ENCODE measurements at places on chromosomes 2 and 18.

GRCh38 chr2:96764253-96764637 is 3.5 kb downstream of the CNNM4 start:
- no peak for DNase-seq

DNA sequence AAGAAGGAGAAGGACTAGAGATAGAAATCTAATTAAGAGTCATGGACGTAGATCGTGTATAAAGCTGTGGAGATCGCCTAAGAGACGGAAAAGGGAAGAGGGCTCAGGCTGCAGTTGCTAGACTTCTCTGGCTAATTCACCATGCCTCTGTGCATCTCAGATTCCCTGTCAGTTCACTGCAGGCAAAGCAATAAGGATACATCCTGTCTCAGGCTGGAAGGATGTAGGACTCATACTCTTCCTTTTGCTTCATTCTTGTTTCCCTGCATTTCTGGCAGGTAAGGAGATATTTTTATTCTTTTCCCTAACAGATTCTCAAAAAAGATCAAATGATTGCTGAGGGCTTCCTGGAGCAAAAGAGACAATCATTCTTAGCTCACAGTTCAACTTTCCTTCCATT is 112.5 kb downstream of the AP1S3 start:
- DNase-seq, result no peak

GRCh38 chr2:130987519-130988425 is 105.5 kb downstream of the FAM168B start:
- no peak for DNase-seq

DNA sequence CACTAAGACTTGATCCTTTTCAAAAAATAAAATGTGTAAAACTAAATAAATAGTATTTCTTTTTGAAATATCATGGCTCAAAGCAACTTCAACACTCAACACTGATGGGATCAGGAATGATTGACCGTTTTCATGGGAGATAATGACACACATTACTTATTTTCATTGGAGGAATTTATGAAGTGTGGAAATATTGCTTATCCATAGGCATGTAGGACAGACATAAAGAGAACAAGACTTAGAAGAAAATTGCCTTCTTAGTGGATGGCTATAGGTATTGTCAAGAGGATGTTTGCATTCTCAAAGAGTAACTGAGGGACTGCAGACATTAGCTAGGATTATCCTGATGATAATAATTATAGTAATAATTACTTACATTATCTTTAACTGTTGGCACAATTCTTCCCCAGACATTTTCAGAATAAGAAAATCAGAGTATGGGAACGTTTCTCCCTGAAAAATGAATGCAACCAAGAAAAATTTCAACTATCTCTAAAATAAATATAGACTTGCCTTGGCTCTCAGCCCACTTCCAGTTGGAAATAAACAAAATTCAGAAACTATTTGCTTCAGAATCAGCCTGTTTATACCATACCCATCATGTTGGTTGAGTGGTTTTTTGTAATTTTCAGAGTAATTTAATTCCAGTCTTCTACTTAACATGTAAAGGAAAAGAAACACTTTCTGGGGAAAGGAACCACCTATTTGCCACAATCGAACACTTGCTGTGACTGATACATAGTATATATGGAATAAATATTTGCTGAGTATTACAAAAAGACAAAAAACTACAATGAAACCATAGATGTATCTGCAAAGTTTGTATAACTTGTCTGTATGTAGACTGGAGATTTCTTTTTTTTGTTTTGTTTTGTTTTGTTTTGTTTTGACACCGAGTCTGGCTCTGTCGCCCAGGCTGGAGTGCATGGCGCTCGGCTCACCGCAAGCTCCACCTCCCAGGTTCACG is 165.7 kb downstream of the TMX3 start:
- DNase-seq, result no peak

DNA sequence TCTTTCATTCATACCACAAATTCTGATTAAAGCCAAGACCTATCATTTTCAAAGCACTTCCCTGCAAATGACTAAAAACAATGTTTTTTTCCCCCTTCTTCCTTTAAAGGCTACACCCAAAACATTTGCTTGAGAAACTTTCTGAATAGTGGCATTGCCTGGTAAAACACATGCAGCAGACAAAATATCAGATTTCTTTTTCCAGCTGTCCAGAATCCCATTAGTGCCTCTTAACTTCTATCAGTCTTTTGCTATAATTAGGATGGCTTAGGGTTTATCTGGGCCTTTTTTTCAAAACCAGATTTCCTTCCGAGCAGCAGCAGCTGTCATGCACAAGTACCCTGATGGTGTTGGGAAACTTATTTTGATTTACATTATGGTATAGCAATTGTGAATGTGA is 50.6 kb downstream of the ALPK2 start:
- DNase-seq, result no peak

GRCh38 chr2:16625759-16626158 is 39.9 kb downstream of the CYRIA start:
- DNase-seq, result no peak

DNA sequence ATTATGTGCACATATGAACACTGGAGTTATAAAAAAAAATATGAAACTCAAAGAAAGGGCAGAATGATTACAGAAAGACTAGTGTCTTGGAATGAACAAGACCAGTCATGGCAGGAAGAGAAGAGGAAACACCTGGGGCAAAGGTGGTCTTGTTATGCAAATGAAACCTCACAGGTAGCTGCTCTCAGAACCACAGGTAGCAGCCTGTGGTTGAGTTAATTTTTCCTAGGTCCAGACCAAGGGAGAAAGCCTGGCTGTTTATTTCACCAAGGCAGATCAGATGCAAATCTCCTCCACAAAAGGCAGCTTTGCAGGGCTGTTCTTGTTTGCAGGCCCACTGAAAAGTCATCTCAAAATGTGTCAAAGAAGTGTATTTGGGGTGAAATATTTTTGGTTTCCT is 785.8 kb downstream of the RNF144A start:
- DNase-seq, result no peak

DNA sequence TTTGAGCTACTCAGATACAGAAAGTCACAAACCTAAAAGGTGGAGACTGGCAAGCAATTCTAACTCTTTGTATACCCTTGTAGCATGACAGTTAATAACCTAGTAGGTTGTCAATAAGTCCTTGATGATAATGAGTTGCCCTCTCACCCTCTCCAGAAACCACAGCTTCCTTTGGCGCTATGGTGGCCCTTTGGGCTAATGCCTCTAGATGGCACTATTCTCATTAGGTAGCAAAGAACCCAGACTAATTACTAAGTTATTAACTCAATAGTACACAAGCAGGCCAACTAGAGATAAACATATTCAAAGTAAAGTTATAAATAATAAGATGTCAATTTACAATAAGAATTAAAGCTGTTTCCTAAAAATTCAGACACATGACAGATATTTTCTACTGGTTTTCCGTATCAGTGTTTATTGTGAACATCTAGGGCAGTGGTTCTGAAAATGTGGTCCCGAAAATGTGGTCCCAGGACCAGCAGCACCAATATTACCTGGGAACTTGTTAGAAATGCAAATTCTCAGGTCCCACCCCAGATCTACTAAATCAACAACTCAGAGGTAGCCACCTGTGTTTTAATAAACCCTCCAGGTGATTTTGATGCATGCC is 41.1 kb downstream of the LDAH start:
- DNase-seq, result no peak

DNA sequence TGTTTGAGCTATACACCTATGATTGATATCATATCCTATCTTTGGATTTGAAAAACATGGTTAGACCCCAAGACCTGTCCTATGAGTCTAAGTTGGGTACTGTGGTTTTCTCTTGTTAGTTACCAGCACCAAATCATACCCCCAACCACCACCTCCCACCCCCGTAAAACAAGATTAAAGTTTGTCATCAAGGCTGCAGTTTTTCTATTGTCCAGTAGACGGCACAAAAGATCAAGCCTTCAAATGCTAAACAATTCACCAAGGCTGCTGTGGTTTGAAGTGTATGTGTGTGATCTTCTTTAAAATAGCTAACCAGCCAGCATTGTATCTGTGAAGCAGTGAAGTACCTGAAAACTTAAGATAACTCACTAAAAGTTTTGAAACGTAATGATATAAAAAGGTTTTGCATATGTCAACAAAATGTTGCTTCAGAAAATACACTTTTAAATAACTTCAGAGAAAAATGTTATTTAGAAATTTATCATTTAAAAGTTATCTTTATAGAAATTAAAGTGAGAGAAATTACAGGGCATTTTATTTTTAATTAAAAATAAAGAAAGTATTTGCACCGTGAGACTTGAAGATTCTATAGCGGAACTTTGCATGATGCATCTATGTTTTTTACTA is 5.8 kb upstream of the MEIS1 start:
- DNase-seq, result no peak

- DNase-seq, result no peak
Observed at GRCh38 chr18:56373601-56374000, 264.8 kb downstream of the TXNL1 start.

GRCh38 chr2:167287212-167287611 is 398.9 kb downstream of the XIRP2 start:
- DNase-seq, result no peak

- no peak for DNase-seq
Observed at GRCh38 chr2:30185178-30185577, 38.4 kb downstream of the YPEL5 start.

DNA sequence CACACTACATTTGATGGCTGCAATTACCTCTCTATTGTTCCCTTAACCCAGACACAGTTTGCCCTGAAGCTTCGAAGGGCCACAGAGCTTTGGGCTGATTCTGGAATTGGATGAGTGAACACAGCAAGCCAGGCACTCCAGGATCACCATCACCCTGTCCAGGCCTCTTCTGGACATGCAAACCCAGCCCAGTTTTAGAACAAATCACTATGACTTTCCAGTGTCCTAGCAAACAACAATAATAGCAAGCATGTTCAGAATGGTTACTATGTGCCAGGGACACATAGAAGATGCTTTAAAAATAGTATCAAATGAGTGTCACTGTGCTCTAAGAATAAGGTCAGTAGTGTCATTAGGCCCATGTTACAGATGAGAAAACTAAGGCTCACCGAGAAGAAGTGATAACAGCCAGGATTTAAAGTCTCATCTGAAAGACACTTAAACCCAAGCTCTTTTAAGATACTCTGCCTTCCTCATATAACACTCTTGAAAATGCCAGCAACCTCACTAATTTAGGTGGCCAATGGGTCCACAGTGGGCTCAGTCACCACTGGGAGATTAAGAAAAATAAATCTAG is 191.7 kb upstream of the STK17B start:
- DNase-seq, result no peak

DNA sequence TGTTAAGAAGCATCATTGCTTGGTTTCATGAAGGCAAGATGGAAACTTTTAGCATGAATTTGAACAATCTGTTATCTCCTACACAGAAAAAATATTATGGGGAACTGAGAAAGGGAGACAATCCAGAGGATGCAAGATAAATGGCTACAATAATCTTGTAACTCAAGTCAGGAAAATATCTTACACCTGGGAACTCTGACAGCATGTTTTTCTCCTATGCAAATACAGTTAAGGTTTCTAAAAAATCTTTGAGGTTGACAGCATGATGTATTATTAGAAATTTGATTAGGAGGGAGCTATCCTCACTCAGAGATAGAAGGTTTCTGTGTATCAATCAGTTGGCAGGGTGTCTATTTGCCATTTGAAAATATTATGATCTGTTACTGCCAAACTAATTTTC is 75.6 kb downstream of the GPD2 start:
- no peak for DNase-seq

DNA sequence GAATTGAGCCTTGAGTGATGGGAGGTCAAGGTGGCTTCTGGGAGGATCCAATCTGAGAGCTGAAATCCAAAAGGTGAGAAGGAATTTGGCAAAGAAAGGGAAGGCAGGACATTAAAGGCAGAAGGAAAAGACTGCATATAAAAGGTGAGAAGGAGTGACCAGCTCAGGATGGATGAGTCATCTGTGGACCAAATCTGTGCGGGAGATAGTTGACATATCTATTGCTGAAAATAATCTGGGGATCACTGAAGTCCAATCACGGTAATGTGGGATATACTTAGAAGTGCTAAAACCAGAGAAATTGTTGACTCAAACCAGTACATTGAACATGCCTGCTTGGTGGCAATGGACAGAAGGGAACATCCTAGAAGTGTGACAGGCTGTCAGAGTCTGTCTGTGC is 8.0 kb upstream of the PTPN4 start:
- DNase-seq, result no peak

DNA sequence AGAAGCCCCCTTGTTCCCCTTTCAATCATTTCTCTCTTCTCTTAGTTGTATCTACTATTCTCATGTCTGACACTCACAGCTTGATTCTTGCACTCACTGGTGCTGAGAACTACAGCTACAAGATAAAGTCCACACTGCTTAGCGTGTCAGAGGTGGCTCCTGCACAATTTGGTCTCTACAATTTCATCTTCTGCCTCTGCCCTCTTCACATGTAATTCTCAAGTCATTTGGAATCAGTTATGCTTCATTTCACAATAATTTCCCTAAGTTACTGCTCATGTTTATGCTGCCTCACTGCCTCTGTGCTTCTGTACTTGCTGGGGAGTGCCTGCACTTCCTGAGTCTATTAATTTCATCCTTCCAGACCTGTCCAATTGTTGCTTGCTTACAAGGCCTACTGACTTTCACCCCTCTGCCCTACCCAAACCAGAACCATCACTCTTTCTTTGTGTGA is 11.6 kb upstream of the NAB1 start:
- DNase-seq, result no peak

GRCh38 chr2:55712477-55713060 is 18.9 kb upstream of the PNPT1 start:
- DNase-seq, result no peak

- no peak for DNase-seq
Observed at GRCh38 chr18:62280058-62280457, 45.1 kb upstream of the TNFRSF11A start.

DNA sequence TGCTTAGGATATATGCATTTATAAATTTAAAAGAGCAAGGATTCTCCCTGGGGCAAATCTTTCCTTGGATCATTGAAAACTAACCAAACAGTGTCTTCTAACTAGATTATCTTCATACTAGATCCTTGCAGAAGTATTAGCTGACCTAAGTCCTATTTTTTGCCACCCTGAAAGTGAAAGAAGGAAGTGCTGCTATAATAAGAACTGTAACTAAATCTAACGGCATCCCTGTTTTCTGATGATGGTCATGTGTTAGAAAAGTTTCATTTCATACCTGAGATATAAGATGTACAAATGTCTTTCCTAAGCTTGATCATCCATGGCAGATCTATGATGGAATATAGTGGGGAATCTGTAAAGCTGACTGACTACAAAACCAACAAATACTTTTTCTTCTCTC is 102.7 kb downstream of the MAP2 start:
- DNase-seq, result no peak

DNA sequence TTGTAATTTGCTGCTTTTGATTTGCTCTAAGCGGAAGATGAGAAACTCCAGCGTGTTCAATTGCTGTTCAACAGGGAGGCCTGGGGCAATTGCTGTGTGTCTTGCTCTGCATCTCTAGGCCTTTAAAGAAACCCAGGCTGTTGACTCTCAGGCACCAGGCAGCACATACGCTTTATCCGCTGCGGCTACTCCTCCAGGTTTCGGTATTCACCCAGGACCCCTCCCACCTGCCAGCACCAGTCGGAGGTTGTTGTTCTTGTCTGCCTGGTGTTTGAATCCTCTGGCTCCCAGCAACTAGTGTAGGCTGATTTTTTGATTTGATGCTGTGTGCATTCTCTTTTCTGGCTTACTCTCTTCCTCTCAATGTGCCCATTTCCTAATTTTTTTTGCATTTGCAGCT is 383.1 kb downstream of the TSN start:
- DNase-seq, result no peak
